ENCODE measurements at places on chromosomes 5 and 9.

- DNase-seq, result no peak
Measured at GRCh38 chr5:172322028-172322965, 38.7 kb upstream of the UBTD2 start.

- no peak for DNase-seq
Measured at GRCh38 chr9:129382281-129383018, 204.4 kb upstream of the IER5L start.

DNA sequence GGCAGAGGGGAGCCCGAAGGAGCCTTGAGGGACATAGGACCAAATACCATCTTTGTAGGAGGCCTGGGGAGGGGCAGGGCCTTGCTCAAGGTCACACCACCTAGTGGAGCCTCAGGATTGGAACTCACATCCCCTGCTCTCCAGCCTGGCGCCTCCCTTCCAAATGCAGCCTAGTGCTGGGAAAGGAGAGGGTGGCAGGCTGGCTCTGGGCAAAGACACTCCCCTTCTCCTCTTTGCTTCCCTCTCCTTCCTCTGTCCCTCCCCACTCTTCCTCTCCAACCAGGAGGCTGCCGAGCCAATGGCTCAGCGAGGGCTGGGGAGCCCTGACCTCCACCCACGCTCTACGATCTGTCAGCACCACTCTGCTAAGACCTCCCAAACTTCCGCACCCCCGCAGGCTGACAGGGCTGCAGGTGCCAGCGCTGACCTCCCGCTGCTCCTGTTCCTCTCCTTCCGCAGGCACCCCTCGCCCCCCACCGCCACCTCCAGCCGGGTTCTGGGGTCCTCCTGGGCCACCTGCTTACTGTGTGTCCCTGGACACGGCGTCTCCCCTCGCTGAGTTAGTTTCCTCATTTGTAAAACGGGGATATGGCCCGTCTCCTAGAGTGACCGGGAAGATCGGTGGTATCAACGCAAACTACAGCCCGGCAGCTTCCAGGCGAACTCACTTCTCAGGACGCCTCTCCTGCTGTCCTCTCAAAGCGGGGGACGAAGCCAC is 52.9 kb downstream of the C9orf50 start:
- DNase-seq, result no peak

- no peak for DNase-seq
Measured at GRCh38 chr5:88944751-88945531, 62.0 kb upstream of the MEF2C start.

GRCh38 chr5:44860267-44860666 is 51.5 kb downstream of the MRPS30 start:
- no peak for DNase-seq

DNA sequence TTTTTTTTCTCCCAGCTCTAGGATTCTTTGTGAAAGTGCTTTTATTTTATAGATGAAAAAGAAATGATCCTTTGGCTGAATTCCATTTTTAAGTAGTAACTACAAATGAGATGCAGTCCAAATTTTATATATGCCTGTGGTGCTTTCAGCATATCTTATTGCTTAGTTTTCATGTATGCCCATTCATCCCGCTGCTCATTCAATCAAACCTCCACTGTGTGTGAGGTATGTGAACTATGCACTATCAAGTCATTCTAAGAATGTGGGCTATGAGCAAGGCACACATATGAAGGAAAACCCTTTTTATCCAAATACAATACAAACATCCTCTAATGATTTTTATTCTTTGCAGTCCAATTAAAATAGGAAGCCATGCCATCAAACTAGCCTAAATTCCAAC is 1069.1 kb upstream of the DMAC1 start:
- no peak for DNase-seq

GRCh38 chr5:112205846-112206245 is 213.2 kb downstream of the EPB41L4A start:
- no peak for DNase-seq

- DNase-seq, result no peak
Measured at GRCh38 chr5:110087829-110088228, 398.1 kb downstream of the MAN2A1 start.

GRCh38 chr9:29976981-29977380 is 2403.7 kb upstream of the C9orf72 start:
- no peak for DNase-seq

- DNase-seq, result peak; percentile 88
Measured at GRCh38 chr9:36166168-36166927, 2.8 kb upstream of the CCIN start.

DNA sequence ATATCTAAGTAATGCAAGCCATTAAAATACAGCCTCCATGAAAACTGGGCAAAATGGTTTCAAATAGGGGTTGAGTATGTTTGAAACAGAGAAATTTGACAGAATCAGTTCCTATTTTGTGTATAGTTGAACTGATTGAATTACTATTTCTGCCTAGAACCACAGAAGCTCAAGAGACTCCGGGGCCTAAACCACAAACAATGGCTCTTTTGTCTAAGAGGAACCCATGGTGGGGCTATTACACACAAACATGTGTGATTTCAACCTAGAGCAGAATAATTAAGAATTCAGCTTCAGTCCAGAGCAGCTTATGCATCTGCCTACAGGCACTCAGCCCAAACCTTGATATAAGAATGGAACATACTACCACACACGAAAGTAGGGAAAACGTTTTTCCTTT is 171.2 kb upstream of the MPDZ start:
- DNase-seq, result no peak

DNA sequence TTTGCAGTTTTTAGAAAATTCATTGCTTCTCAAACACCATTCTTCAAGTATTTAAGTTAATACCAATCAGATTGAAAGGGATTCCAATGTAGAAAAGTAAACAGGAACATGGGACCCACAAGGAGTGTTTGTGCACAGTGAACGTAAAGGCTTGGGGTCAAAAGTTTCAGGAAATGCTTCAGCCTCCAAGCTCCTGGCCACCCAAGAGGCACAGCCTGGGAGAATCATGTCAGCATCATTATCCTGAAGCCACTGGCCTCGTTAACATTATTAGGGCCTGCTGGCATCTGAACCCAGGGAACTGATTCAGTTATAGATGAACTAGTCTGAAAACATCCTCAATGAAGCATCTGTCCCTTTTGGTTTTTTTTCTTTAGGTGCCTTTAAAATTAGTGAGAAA is 122.9 kb downstream of the NXNL2 start:
- DNase-seq, result no peak

GRCh38 chr5:41629897-41630296 is 119.5 kb upstream of the PLCXD3 start:
- no peak for DNase-seq

GRCh38 chr5:95861221-95861863 is 38.8 kb upstream of the GLRX start:
- DNase-seq, result peak; percentile 42

DNA sequence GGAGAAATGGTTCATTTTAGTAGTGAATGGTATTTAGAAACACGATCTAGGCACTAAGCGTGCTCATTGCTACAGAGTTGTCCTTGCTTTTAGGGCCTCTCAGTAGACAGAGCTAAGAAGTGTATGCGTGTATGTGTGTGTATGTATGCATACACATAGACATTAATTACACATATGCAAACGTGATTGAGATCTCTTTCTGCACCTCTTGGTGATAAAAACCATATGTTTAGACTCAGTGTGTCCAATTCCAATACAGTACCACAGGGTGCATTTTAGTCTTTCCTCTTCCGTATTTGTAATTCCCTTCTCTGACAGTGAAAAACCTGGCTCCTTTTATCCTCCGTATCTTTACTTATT is 13.1 kb downstream of the TRIO start:
- no peak for DNase-seq

DNA sequence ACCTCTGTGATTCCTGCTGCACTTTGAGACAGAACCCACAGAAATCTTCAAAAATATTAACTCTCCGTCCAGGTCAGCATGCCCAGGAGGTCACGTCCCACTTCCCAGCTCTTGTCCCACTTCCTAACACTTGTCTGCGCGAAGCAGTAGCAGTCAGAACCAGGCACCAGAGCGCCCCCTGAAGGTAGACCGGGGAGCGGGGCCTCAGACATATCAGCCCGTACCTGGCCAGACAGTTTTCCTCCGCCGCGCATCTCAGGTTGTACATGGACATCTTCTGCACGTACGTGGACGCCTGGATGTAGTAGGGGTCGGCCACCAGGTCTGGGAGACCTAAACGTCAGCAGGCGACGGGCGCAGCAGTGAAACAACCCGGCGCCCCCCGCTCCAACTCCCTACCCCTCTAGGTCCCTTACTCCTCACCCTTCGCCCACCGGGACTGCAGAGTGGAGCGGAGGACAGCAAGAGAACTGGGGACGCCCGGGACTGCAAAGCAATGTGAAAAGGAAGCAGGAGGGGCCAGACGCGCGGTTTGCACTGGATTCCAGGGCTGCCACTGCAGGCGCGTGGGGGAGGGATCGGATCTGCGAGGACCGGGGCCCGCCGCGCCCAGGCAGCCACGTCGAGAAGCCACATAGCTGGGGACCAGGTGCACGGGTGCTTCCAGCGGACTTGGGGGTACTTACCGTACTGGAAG is 1.2 kb downstream of the LOX start:
- peak; percentile 61 for DNase-seq

- no peak for DNase-seq
Measured at GRCh38 chr9:129639034-129639630, 2.8 kb downstream of the ASB6 start.

Measured in activated CD4-positive, alpha-beta T cell treated with anti-CD3 and anti-CD28 coated beads, Interleukin-10, Interleukin-2, amounts not matched to agents 100 ng/mL and 50 ng/mL, durations not matched to agents 16 hours and 8 hours (primary cell).